ENCODE measurements at places on chromosomes 11 and 22.

- DNase-seq: peak; percentile 32
Observed at GRCh38 chr11:876545-876944, 33.9 kb downstream of the TSPAN4 start.

DNA sequence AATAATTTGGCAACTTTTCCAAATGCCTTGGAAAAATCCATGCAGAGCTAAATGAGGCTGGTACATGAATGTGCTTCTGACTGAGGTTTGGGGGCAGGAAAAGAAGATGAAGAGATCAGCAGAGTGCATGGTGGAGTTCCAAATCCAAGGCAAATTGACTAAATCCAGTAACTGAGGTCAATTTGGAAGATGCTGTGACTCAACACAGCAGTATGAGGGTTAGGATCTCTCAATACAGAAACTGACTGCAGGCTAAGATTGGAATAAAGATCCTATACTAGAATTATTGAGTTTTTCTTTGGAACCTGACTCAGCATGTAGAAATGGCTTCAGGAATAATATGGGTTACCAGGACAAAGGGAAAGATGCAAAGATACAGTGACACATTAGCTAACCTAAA lies 99.3 kb upstream of the FAT3 start:
- DNase-seq: no peak

- DNase-seq: no peak
Observed at GRCh38 chr11:92826136-92826535, 143.3 kb upstream of the MTNR1B start.

- DNase-seq: no peak
Observed at GRCh38 chr11:129115652-129116586, 76.2 kb downstream of the ARHGAP32 start.

- no peak for DNase-seq
Observed at GRCh38 chr11:12237381-12237784, 127.0 kb downstream of the MICAL2 start.

DNA sequence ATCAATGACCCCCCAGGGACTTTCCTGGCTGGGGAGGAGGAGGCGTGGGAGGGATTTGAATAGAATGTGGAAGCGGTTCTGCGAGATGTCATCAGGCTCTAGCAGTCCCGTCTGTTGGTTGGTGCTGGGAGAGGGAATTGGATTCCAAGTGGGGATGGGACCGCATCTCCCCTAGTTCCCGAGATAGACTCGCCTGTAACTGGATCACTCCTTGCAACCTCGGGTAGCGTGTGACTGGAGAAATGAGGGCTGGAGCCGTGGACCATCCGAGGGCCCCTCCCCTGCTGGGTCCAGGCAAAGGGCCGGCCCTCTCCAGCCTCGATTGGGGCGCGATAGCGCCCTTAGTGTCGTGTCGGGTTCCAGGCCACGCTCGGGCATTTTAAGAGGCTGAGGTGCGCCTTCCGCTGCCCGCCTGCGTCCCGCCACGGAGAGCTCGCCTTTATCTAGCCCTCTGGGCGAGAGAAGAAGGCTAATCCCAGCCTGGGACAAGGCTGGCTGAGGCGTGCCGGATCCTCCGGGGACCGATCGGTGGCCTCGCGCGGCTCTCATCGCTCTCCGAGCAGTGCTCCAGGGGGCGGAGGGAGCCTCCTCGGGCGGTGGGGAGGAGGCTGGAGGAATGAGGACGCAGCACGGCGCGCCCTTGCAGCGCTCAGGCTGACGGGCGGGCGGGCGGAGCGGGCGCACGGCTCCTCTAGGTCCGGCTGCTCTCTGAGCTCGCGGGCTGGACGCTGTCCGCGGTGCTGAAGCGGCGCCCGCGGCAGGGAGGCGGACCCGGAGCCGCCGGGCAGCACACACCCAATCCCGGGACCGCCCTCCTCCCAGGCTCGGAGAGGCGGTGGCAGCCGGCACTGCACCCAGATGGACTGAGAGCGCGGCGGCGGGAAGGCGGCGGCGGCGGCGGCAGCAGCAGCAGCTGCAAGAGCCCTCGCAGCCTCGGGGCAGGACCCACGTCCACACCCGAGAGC lies 107.8 kb downstream of the OSBP2 start:
- DNase-seq: peak; percentile 24

- no peak for DNase-seq
Observed at GRCh38 chr11:33222052-33222750, 35.0 kb upstream of the HIPK3 start.

DNA sequence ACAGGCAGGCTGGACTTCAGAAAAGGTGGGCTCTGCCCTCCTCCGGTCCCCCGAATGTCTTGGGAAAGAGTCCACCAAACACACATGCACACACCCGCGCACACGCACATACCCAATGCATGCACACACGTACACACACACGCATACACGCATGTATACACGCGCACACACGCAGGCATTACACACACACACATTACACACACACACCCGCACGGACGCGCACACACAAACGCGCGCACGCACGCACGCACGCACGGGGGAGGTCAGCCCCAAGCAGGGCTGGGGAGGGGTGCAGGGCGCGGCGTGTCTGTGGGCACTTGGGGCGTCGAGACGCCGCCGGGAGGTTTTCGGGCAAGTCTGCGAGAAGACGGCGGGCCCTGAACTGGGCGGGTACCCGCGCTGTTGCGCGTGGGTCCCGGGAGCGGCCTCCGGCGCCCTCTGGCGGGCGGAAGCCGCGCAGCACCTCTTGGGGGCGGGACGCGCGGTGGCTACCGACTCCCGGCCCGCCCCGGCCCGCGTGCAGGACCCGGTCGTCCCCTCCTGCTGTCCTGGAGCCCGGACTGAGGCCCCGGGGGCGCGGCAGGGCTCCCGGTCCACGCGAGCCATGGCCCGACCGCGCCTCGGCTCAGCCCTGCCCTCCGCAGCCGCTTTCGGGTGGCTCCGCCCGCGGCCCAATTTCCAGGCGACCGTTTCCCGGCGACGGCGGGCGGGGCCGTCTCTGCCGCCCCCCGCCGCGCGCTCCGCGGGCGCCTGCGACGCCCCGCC lies 3.6 kb downstream of the SEPTIN5 start:
- DNase-seq: peak; percentile 59

DNA sequence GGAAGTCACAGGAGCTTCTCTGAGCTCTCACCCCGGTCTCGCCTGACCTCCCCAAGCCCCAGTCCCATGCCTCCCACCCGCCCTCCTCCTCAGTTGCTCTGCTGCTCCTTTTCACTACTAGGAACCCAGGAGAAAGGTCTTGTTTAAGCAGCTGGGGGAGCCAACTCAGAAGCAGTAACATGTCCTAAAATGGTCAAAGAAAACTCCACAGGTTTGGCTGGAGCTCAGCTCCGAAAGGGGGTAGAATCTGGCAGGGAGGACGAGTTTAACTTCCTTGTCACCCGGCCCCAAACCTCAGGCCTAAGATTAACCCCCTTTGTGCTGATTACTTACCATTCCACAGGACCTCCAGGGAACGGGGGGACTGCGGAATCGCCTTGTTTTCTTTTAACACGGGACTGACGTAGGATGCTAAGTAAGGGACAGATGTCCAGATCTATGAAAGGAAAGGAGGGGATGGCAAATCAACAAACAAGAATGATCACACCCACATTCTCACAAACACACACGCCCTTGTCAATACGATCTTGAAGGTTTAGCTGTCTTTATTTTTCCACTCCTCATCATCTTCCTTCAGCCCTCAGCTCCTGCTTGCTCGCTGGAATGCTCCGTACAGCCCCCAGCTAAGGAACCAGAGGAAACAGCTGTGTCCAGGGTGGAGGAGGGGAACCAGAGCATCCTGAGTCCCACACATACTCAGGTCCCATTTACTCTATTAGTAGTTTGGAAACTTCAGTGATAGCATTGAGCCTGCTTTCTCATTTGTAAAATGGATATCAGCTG lies 13.5 kb downstream of the PCSK7 start:
- DNase-seq: no peak

DNA sequence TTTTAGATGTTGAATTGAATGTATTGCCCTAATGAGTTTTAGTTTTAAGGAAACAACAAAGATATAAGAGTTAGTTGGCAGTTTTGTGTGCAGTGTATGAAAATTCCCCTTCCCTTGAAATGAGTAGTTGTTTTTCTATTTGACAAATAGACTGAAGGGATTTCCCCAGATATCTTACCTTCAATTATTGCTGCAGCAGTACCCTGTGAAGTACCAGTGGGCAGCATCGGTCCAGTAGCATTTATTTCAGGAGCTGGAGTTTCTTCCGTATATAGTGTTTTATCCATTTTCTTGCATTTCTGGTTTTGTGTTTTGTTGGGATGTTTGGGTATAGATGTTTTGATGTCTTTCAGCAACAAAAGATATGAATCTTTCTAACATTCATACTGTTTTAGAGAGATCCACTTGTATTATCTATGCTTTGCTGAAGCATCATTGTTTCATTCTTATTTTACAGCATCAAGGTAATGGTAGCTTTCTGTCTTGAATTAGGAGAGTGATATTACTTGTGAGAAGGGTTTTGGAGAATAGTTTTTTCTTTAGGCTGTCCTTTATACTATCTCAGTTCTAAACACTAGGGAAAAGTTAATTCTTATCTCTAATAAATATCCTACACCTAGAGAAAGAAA lies 7.4 kb downstream of the KMT2A start:
- DNase-seq: no peak

DNA sequence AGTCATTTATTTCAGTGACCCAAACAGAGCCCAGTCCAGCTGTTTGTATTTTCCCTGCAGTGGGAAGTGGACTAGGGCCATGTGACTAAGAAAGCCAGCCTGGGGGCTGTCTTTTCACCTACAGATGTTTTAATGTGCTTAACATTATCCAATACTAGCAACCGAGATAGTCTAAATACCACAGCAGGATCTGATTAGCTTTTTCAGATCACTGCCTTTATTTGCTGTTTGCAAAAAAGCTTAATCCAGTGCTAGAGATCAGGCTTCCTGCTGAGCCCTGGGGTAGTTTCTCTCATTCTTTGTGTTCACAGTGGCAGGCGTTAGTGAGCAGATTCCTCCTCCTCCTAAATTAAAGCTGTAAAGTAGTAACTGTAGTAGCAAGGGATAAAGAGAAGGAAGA lies 35.0 kb downstream of the ZC3H12C start:
- peak; percentile 87 for DNase-seq

DNA sequence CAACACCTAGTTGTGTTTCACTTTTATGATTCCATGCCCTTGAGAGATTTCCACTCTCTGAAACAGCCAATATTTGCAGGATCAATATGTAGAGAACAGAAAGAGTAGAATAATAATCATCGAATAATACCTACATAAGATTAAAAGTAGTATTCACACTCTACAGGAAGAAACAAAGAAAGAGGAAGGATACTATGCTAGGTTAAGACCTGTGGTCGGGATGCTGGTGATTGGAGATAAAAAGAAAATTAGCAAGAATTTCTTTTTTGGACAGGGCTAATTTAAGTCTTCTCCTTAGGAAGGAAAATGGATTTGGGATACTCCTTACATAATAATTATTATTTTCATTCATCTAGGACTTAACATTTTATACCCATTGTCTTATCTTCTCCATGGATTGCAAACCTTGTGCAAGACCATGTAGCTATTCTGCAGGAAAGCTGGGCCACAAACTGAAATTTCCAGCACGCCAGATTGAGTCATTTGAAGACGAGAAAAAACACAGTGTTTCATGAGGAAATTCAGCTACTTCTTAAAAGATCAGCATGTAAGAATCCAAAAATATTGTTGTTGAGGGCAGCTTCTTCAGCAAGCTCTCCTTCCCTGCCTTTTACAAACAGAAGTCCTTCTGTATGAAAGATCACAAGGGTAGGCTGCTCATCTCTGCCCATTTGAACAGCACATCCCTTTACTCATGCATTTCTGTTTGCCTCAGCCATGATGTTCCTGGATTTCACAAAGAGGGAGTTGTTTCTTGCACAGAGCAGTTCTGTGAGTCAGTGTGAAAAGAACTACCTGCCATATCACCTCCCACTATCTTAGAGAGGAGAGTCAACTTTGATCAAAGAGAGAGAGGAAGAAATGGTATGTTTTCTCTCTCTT lies 90.7 kb downstream of the FAM76B start:
- no peak for DNase-seq

- DNase-seq: no peak
Observed at GRCh38 chr11:88814076-88814475, 251.7 kb downstream of the GRM5 start.

- no peak for DNase-seq
Observed at GRCh38 chr11:3205261-3206155, 13.1 kb downstream of the MRGPRG start.

GRCh38 chr11:18065572-18065971 lies 19.5 kb upstream of the TPH1 start:
- DNase-seq: peak; percentile 99

- DNase-seq: no peak
Observed at GRCh38 chr11:36363361-36364268, 67.5 kb downstream of the PRR5L start.

DNA sequence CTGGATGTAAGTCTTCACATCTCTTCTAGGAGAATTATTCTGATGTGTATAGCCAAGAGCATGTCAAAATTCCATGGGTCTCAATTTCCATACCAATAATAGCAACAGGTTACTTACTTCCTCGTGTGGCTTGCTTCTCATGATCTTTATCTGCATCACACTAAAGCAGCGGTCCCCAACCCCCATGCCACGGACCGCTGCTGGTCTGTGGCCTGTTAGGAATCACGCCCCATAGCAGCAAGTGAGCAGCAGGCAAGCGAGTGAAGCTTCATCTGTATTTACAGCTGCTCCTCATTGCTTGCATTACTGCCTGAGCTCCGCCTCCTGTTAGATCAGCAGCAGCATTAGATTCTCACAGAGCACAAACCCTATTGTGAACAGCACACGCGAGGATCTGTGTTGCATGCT lies 28.9 kb upstream of the SLC25A1 start:
- no peak for DNase-seq

DNA sequence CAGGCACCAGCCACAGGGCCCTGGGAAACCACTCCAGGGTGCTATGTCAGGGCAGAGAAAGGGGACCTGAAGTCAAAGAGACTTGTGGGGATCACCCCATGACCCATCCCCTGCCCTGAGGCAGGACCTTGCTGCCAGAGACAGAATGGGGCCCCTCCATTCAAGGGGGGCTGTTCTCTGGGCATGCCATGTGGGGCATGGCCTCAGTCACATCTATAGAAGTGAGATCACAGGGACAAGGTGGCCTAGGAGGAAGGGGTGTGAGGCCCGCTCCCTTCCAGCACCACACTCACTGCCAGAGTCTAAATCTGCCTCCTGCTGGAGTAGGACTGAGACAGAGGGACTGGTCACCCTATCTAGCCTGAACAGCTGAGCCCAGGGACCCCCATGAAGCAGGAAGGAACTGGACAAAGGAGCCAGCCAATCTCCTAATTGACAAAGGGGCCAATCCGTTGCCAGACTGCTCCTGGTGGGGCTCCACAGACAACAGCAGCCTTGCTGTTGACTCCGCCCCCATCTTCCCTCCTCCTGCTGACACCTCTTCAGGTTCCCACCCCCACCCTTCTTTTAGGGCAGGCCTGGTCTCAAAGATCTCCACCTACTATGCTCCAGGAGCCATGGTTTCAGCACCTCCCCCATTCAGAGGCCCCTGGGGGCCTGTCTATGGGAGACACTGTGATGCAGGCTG lies 26.0 kb downstream of the NEAT1 start:
- no peak for DNase-seq

GRCh38 chr22:47207387-47207786 lies 444.9 kb downstream of the TBC1D22A start:
- DNase-seq: no peak

GRCh38 chr11:20005747-20006146 lies 154.5 kb downstream of the DBX1 start:
- no peak for DNase-seq

Measured in NCI-H2081 (cell line).